CD4-positive, alpha-beta T cell treated with Interleukin-21 for 1 hour (primary cell): ENCODE measurements at places on chromosomes 6 and 20.

DNA sequence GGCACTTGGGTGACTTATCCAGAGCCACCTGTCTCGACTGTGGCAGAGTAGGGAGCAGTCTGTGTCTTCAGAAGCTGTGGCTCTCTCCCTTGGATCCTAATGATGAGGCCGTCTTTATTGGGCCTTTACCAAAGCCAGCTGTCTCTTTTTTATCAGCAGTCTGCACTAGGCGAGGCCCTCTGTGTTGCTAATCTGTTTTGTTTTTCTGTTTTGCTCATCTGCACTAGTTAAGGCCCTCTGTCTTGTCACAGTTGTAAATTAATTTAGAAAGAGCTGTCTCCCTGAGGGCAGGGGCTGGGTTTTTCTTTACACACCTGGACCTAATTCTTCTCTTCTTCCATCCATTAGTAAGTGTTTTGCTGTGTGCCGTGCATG lies 45.0 kb downstream of the CDS2 start:
- DNase-seq: no peak

DNA sequence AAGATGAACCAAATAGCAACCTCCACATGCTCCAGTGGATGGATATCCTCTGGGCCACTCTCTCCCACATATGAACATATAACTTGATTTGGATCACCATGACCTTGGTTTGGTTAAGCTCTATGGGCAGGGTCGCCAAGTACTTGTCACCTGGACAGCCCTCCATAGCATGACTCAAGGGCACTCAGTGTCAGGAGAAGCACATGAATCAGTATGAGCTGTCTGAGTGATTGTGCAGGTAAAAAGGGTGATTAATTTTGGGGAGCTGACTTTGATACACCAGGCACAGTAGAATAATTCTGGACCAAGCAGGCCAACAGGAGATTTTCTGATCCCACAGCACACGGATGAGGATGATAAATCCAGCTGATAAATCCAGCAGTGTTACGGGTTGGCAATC lies 74.4 kb downstream of the OPRM1 start:
- no peak for DNase-seq

GRCh38 chr20:3757268-3757667 lies 10.3 kb downstream of the ADISSP start:
- DNase-seq: no peak

DNA sequence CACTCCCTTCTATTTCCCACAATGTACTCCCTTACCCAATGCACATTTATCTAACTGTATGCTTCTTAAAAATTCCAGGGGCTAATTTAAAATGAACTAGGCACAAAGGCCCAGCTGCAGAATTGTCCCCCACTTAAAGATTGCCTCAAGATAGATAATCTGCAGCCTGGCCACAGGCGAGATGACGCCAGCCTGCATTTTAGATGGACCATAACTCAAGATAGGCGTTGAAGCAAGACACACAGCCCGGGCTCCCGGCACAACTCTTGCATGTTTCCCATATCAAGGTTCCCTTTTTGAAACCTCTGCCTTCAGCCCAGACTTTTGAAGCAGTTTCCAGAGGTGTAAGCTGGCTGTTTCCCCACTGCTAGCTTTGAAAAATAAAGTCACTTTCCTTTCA lies 3.2 kb upstream of the REPS1 start:
- DNase-seq: no peak

GRCh38 chr6:99838607-99839006 lies 155.4 kb downstream of the MCHR2 start:
- DNase-seq: no peak

- DNase-seq: no peak
These were observed 12.0 kb upstream of the GTF3C6 start for GRCh38 chr6:110946498-110946897.

- DNase-seq: no peak
These were observed 20.7 kb downstream of the ABHD12 start for GRCh38 chr20:25369971-25370370.

GRCh38 chr6:27303613-27304272 lies 8.3 kb downstream of the POM121L2 start:
- no peak for DNase-seq

- DNase-seq: no peak
These were observed 439.6 kb downstream of the DOK5 start for GRCh38 chr20:54914995-54915394.

DNA sequence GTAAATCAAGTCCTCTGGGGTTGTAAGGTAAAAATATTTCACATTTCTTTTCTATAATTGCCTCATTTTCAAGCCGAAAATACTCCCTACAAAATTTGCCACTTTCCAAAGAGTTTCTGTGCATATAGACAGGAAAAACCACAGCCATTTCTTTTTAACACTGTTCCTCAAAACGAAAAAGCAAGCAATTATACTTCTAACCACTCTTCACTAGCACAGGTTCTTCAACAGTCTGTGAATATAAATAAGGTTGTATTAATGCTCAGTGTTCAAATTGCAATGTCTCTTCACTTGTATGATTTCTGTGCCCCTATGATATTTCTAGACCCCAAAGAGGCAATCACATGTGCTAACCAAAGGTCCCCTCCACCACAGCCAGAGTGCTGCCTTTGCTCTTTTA lies 206.0 kb downstream of the SIM1 start:
- no peak for DNase-seq

DNA sequence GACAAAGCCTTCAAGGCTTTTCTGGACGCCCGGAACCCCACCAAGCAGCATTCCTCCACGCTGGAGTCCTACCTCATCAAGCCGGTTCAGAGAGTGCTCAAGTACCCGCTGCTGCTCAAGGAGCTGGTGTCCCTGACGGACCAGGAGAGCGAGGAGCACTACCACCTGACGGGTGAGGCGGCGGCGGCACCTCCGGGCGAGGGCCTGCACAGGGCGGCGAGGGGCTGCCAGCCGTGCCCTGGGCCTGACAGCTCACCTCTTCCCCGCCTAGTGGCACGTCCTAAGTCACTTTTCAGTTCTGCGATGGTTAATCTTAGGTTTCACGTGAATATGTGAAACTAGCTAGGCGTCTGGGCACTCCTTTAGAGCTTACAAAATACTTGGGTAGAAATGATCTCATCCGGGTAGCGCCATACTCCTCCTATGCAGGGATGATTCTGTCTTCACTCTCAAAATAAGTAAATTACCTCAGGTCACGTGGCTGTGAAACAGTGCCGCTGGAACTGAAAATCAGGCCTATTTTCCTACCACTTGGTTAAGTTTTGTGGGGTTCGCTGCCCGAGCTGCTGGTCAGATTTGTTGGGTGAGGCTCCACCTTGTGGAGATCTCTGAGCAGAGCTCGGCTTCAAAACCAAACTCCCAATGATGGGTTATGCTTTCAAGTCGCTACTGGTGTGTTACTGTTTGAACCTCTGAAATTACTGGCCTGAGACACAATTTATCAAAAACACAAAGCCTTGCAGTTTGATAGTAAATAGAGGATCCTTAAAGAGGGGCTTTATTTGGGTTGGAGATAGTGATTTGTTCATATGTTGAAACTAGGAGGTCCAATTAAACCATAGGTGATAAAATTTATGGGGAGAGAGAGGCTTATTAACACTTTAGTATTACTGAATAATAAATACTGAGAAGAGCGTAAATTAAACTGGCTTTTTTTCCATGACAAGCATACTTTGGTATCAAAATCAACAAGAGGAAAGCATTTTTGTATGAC lies 15.5 kb upstream of the CLDN20 start:
- DNase-seq: peak; percentile 22

DNA sequence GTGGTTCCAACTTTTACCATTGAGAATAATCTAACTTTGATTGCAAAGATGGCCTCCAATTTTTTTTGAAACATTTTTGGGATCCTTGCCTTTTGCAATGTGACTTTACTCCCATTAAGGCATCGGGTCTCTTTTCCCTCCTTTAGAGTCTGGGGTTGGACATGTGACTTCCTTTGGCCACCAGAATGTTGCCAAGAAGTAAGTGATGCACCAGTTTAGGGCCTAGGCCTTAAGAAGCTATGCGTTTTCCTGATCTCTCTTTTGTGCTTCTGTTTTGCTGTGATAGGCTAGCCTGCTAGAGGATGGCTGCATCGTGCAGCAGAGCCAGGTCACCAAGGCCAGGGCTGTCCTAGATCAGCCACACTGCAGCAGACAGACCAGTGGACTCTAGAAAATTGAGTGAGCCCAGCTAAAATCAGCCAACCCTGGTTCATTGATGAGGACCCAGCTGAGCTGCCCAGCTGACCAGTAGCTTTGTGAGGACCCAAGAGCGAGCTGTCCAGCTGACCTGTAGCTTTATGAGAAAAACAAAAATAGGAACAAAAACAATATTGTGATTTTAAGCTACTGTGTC lies 594.0 kb upstream of the JAG1 start:
- DNase-seq: no peak

DNA sequence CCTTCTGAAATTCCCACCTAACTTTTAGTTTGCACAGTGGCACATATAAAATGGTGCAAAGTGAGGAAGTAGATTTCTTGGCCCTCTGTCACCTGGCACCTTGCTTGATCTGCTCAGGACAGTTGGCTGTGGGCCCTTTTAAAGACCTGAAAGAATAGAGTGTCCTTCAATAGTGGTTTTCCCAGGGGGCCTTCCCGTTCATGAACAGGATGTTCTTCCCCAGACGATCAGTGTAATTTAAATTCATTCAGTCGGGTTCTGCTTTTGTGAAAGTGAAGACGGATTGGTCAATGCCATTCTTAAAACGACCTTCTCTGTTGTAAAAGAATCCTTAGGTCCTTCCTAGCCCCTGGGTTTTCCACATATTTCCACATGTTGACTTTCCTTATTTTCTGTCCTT lies 178.5 kb downstream of the SASH1 start:
- no peak for DNase-seq

- no peak for DNase-seq
These were observed 73.6 kb upstream of the TRAF3IP2 start for GRCh38 chr6:111679126-111679858.

- no peak for DNase-seq
These were observed 419.2 kb downstream of the EPM2A start for GRCh38 chr6:145315982-145316600.

DNA sequence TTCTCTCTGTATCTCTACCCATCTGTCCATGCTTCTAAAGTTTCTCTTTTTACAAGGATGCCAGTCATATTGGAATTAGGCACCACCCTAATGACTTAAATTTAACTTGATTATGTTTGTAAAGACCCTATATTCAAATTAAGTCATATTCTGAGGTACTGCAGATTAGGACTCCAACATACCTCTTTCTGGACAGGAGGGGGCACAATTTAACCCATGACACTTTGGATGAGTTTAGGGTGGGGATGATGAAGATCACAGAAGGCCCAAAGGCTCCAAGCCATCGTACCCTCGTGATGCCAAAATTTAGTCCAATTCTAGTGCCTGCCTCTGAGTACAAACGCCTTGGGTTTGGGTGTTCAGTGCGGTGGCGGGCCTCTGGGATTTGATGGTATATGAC lies 15.0 kb upstream of the NKX2-2 start:
- no peak for DNase-seq

DNA sequence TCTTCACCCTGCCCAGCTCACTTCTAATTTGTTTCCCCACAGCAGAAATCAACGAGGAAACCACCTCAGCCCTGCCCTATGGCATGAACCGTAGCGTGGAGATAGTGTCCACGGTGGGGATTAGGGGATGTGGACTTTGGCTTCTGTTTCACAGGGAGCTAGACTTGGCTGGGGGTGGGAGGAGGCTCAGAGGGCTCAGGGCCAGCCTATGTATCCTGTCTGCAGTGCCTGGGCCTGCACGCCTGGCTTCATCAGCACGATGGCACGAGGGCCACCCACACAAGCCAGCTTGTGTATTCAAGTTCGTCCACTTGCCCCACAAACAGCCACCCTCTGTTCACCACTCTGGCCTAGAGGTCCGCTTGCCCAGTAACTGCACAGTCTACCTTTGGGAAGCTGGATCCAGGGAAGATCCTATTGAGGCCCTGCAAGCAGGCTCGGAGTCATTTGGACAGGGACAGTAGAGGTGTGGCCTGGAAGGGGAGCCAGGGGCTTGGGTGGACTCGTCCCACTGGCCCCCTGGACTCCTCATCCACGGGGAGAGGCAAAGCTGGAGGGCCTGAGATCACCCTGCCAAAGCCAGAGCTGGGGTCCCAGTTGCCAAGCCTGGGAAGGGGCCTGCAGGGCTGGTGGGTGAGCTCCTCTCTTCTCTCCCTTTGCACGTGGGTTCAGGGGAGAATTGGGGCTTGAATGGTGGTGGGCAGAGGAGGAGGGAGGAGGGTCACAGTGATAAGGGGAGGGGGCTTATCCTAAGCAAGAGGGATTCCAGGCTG lies 38.0 kb upstream of the FAM83D start:
- DNase-seq: no peak

DNA sequence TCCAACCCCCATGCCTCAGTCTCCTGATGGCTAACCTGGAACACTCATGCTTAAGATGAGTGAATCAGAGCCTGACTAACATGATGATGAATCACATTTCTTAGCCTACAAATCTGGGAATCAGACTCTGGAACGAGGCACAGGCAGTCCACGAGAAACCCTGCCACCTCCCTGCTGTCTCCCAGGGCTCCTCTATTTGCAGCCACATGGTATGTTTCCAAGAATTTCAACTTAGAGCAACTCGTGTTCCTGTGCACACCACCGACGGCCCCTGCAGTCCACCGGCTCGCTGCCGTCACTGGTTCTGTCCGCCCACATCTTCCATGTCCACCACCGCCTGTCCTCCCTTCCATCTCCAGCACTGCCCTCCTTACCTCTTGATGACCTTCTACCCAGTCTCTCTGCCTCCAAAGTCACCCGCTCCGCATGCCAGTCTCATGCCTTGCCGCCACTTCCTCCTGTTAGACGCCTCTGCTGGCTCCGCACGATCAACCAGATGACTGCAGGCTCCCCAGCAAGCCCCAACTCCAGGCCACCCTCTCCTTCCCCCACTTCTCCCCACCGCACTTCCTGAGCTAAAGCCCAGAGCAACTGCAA lies 87.6 kb downstream of the AGPAT4 start:
- no peak for DNase-seq

GRCh38 chr6:49543087-49543858 lies 7.2 kb upstream of the C6orf141 start:
- no peak for DNase-seq

GRCh38 chr6:82013561-82014530 lies 233.7 kb downstream of the IBTK start:
- no peak for DNase-seq
